ENCODE measurements at places on chromosomes 7 and 10.

DNA sequence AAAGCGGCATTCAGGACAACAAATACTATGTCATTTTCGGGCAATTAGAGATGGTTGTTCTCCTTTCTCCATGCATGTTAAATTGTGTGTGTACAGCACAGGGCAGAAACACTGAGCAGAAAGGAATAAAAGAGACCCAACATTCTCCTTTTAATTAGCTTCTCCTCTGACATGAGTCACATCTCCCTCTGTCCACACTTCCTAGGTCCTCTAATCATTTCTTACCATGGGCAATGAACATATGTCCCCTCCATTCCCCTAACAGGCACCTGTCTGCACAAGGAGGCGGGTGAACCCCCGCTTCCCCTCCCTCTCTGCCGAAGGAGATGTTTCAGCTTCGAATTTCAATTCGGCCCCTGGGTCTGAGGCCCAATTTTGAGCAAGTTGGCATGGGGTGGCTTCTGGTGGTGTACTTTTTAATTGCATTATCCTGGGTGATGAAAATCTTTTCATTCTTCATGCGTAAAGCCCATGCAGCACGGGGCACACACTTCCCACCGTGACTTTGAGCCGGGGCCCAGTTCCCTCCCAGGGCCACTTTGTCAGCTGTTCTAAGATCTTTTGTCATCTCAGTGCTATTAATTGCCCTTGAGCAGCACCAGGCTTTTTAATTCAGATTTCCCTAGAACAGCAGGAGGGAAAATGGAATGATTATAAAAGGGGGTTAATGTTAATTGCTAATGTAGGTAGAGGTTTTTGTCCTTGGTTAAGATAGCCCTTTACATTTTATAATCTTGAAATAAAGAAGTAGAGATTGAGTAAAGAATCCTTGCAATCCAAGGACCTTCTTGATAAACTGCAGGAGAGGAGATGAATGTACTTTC is 219.5 kb upstream of the NRP1 start:
- DNase-seq, result no peak

- no peak for DNase-seq
These were observed 67.0 kb upstream of the ZNF479 start for GRCh38 chr7:57199252-57199651.

GRCh38 chr7:479948-480499 is 39.6 kb downstream of the PDGFA start:
- no peak for DNase-seq

DNA sequence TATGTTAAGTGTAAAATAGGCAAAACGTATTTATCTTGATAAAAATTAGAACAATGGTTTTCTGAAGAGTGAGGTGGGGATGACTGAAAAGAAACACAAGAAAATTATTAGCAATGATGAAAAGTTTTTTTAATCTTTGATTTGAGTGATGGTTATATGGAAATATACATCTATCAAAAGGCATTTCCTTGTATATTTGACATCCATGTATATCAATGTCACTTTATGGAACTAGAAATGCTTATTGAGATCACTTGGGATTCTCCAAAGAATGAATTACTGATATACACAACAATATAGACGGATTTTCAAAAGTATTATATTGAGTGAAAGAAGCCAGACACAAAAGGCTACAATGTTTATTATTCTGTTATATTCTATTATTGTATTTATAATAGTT is 1042.0 kb upstream of the POT1 start:
- no peak for DNase-seq

DNA sequence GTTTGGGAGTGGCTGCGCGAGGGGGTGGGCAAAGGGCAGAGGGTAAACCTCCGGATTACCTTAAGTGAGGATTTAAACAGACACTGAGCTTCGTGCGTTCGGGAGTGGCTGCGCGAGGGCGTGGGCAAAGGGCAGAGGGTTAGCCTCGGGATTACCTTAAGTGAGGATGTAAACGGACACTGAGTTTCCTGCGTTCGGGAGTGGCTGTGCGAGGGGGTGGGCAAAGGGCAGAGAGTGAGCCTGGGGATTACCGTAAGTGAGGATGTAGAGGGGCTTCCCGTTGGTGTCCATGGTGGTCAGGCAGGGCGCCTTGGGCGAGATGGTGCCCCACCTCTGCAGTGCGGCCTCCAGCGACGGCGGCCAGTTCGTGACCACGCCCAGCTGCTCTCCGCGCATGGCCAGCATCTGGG is 275.8 kb downstream of the DIP2C start:
- DNase-seq, result no peak

DNA sequence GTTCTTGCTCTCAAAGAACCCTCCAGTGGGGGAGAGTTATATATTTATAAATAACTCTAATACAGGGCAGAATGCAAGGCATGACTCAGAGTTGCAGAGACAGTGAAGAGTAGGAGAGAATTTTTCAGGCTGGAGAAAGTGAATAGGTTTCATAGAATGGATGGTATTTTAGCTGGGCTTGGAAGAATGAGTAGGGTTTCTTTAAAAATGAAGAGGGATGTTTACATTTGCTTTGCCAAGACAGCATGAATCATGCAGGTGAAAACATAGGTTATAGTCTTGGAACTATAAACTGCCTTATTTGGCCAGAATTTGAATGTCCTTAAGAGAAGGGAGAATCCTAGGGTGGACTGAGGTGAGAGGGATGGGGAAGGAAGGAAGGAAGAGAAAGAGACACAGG is 124.8 kb downstream of the CPED1 start:
- DNase-seq, result no peak

DNA sequence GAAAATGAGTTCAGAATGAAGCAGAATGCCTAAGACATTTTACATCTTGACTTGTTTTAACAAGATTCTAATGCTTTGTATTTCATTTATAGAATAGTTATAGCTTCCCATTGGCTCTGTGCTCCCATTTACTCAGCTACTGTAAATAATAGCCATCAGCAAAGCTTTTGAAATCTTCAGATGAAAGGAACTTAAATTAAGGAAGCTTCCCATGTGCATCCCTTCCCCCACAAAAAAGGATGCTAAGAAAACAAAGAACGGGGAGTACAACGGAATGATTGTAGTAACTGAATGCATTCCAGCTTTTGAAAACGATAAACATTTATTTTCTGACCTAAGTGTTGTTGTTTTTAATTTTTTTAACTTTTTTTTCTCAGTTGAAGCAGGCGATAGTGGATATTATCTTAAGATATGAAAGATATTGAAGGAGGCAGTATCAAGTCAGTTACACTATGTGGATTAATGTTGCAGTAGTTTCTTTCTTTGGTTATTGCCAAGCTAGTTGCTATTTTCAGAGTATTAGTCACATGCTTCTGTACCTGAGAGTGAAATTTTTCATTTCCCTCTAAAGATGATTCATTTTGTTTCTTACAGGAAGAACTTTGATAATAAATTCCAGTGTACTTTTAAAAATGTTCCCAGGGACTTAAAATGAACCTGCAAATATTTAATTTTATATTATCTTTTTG is 129.2 kb downstream of the KCND2 start:
- DNase-seq, result no peak

DNA sequence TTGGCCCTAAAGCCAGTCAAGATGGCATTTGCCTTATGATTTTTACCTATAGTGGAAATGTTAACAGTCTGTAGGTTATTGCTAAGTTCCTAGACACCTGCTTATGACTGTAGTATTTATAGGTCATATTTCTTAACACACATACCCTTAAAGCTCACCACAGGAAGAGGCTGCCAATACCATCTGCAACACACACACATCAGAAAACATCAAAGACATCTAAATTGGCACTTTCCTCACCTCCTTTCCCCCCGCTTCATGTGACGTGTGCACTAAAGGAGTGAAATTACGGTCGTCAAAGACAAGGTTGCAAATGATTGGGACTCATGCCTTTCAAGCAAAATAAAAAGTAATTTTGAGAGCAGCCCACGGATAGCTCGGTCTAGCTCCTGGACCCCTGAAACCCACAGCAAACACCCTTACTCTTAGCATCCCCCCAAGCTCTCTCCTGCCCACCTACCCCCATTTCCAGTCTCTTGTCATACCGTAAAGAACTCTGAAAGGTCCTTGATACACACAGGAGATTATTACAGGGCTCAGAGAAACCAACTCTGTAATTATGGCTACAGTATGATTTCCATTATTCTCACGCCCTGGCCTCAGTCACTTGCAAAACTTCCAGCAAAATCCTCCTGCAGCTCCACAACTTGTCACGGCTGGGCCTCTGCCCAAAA is 90.5 kb downstream of the PLXNA4 start:
- DNase-seq, result peak; percentile 35

GRCh38 chr7:66860767-66861166 is 60.3 kb upstream of the TMEM248 start:
- DNase-seq, result no peak

GRCh38 chr7:139618482-139619366 is 95.2 kb downstream of the CLEC2L start:
- peak; percentile 71 for DNase-seq

DNA sequence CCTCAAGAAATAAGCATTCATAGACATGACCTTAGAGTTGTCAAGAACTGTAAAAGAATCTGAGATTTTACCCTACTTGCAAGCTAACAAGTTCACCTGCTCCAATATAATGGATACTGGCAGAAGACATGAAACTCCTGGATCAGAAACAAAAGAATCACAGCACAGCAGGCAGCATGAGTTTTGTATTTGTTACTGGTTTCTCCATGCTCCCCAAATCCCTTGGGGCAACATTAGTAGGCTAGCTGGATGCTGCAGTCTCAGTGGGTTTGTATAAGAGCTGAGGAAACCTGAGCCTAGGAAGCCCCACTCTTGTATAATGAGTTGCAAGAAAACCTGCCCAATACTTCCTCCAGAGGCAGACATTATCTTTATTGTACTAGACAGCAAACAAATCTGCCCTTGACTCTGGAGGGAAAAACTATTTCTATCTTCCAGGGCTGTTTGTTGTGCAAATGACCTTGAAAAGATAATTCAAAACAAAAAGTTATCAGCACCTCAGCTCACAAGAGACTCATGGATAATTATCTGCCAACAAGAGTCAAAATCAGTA is 64.8 kb downstream of the ABLIM1 start:
- no peak for DNase-seq

All from stimulated activated CD8-positive, alpha-beta memory T cell treated with anti-CD3 and anti-CD28 coated beads, Interleukin-4, amount 100 ng/mL, for 48 hours (primary cell).